Midbrain (tissue), 1 donor: ENCODE measurements at places on chromosomes 4 and X.

DNA sequence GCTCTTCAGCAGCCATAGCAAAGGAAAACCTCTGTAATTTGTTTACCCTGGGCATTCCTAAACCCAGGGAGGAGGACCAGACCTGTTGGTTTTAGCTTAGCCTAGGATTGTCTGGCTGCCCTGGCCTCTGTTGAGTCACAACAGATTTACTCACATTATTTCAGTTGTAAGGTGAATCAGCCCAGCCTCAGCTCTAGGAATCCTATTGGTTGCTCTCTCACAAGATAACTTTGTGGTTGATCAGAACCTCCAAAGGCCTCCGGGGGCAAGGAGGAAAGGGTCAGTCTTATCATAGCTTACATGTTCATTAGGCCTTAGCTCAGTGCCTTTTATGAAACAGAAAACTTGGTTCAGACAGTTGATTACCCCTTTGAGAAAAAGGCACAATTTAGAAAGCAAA, 41.0 kb downstream of the PDK3 start:
- no peak for DNase-seq

DNA sequence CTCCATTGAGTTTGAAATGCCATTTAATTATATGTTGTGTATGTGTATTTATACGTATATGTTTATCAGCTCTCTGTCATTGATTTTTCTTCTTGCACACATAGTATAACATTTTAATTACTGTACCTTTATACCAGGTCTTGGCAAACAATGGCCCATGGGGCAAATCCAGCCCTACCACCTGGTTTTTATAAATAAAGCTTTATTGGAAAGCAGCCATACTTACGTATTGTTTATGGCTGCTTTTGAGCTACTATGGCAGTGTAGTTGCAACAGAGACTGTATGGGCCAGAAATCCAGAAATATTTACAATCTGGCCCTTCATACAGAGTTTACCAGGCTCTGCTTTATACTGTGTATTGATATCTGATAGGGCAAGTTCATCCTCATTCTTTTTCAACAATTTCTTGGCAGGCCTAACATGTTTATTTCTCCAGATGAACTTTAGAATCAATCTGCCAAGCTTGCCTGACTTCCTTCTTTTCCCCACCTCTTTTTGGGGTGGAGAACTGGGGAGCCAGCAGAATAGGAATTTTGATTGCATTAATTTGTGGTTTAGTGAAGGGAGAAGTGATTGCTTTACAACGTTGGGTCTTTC, 15.8 kb downstream of the DCUN1D4 start:
- DNase-seq = no peak

DNA sequence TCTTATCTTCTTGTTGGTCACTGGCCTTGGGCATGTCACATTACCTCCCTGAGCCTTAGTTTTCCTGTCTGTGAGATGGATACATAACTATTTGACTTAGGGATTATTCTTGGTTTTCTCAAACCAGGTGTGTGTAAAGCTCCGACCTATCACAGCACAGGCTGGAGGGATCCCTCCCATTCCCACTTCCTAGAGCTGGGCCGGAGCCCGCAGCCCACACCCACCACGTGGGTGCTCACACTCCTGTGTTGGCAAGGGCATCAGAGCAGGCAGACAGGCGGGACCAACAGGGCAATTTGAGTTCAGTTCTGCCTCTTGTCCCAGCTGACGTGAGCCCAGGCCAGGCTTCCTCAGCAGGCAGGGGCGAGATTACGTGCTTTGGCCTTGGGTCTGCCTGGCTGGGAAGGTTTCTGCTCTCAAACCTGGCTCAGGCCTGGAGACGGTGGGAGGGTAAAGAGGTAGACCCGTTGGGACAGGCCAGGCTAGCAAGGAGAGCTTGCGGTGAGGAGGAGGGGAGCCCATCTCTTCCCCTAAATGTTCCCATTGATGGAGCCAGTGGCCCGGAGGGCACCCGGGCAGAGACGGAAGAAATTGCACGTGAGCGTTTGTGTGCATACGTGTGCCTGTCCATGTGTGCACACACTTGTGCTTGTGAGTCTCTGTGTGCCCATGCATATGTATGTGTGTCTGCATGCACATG, 734 bp upstream of the SH3TC1 start:
- DNase-seq = no peak

DNA sequence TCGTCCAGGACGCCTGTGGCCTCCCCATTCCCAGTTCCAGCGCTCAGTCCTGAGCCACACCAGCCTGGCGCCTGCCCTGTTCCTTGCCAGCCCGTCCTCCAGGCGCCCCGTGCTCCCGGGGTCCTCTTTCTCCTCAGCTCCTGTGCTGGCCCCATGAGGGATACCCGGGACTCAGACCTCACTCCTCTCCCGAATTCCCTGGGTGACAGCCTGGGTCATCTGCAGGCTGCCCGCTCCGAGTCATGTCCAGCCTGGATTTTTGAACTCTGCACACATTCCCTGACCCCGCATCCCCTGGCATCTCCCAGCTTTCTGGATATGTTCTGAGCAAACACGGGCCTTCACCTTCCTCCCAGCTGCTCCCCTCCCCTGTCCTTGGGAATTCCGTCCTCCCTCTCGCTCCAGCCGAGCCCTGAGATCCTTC, 14.9 kb upstream of the ADD1 start:
- no peak for DNase-seq

GRCh38 chr4:179989975-179990374, 2253.2 kb upstream of the TENM3 start:
- no peak for DNase-seq

DNA sequence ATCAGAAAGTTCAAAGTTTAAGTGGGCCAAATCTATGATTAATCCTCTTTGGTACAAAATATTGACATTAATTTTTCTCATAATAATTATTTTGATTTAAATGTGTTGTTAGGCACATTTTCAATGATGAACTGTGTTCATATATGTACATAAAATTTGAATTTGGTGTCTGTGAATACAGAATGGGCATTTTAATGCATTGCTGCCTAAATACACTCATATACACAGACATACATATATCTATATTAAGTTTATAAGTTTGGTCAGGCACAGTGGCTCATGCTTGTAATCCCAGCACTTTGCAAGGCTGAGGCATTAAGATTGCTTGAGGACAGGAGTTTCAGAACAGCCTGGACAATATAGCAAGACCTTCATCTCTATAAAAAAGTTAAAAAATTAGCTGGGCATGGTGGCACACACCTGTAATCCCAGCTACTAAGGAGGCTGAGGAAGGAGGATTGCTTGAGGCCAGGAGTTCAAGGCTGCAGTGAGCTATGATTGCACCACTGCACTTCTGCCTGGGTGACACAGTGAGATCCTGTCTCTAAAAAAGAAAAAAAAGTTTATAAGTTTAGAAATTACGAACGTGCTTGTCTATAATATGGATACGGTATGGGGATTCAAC, 12.3 kb upstream of the BMP2K start:
- DNase-seq = no peak

GRCh38 chrX:153414856-153415510, 3.7 kb downstream of the ZFP92 start:
- DNase-seq = no peak

- no peak for DNase-seq
Measured at GRCh38 chr4:156966836-156967235, 4.8 kb downstream of the PDGFC start.

DNA sequence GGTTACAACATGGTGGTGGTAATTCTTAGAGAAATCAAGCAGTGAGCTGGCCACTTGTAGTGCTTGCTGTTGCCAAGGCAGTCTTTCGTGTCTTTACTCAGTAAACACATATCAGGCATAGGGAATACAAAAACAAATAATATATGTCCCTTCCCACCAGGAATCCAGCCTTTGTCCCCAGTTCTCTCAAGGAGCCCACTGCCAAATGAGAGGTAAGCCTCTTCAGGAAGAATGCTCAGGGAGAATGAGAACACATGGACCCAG, 421 bp upstream of the PLAC1 start:
- no peak for DNase-seq

DNA sequence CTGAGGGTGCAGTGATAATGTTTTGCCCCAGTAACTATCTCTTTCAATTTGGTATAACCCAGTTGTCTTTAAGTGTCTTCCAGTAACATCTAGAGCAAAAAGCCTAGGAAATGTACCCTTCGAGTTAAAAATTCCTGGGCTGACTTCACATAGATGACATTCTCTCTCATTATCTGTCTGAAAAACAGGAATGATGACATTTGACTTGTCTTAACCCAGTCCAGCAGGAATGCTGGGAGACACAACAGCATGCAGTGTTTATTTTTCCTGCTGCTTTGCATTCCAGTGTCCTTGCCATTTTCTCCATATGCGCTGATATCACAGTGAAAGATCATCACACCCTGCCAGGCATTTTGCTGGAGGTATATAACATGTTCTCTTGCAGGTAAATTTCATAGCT, 130.0 kb downstream of the SOWAHB start:
- no peak for DNase-seq
